ENCODE measurements at places on chromosomes 11 and 22.

DNA sequence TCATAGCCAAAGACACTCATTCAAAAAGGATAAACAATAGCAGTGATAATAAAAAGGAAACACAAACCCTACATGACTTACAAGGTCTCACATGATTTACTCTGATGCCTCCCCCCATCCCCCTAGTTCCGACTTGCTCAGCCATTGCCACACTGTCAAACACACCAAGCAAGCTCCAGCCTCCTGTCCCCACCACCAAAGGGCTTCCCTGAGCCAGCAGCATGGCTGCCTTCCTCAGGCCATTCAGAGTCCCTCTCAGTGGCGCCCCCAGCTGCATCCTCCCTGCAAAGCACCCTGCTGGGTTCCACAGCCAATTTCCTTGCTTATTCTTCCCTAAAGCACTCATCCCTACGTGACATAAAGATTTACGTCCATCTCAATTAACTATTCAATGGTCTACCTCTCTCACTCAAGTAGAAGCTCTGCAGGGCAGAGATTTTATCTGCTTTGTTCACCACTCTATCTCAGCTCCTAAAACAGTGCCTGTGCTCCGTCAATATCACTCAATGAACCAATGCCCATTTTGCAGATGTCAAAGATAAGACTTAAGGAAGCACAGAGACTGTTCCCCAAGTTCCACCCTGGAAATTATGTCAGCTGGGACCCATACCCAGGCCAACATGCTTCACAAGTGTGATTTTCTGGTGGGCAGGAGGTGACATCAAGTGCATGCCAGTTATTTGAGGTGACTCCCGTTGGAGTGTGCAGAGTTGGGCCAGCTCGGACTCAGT, 106.9 kb downstream of the SYN3 start:
- no peak for DNase-seq

GRCh38 chr11:88849368-88849767, 216.4 kb downstream of the GRM5 start:
- no peak for DNase-seq

- peak; percentile 67 for DNase-seq
Observed at GRCh38 chr11:17760102-17761029, 25.8 kb downstream of the KCNC1 start.

DNA sequence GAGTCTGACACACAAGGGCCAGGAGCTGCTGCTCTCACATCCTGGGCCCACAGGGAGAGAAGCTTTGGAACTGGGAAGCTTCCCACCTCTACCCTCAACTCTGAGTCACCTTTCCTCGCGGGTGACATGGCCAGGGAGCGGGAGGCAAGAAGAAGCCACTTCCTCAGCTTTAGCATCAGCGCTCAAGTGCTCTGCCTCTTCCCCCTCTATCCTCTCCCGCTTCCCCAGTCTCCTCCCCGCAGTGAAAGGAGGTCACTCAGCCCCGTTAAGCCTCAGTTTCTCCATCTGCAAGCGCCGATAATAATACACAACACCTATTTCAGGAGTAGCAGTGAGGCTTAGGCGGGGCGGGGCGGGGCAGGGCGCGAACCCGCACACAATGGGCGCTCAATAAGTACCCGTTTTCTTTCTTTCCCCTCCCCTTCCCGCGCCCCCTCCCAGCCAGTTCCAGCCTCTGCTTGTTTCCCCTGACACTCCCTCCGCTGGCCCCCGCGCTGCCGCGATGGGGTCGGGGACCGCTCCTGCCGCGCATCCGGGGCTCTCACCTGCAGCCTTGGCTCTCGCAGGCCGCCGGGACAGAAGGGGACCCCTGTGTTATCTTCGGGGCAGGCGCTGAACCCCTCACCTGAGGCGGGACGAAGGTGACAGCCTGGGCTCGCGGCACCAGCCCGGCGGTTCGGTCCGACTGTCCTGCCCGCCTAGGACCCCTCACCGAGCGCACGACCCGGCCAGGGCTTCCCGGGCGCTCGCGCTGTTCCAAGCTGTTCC, 892 bp downstream of the GDPD5 start:
- no peak for DNase-seq

Data from posterior cingulate gyrus (tissue), 11 donors.